ENCODE measurements at places on chromosomes 1 and 21.

DNA sequence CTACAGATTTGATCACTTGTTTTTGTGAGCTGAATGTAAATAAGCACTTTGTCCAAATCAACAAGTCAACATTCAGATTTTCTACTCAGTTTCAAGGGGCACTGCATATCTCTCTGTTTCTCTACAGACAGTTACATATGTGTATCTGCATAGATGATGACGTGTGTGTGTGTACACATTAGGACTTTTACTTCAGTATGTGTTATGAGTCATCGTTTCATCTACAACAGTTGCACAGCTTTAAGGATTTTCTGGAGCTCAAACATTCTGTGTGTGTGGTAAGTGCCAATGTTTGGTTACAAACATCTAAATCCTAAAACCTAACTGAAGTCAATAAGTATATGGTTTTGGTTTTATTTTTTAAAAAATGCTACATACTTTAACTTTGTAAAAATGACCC lies 494.5 kb upstream of the PBX1 start:
- no peak for DNase-seq

GRCh38 chr1:153397051-153397923 lies 6.4 kb upstream of the S100A8 start:
- no peak for DNase-seq

GRCh38 chr1:87108228-87108627 lies 193.8 kb downstream of the HS2ST1 start:
- DNase-seq, result no peak

GRCh38 chr1:172112576-172112975 lies 271.3 kb downstream of the DNM3 start:
- DNase-seq, result no peak

DNA sequence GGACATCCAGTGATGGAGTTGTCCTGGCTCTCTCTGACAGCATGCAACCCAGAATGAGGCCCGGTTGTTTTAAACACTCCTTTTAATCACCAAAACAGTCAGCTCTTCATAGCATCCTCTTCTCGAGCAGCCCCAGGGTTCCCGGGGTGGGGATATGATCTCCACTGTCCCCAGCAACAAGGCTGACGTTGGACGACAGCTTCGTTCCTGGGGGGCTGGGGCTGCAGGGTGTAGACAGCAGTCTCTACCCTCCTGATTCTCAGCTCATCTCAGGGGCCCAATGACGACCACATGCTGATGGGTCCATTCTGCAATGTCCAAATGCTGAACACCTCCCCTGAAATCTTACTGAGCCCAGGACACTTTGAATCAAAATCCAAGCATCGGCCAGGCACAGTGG lies 27.0 kb downstream of the TRIM11 start:
- no peak for DNase-seq

GRCh38 chr1:30677471-30677870 lies 45.9 kb downstream of the MATN1 start:
- DNase-seq, result no peak

DNA sequence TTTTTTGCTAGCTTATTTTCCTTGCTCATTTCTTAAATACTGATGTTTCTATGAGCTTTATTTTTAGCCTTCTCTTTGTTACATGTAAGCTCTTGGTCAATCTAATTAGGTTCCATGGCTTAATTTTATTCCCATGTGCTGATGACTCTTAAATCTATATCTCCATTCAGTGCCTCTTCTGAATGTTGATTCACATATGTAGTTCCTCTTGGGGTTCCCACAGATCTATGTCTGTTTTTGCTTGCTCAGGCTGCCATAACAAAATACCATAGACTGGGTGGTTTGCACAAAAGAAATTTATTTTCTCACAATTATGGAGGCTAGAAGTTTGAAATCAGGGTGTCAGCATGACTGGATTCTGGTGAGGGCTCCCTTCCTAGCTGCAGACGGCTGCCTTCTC lies 58.3 kb upstream of the PLA2G4A start:
- no peak for DNase-seq

DNA sequence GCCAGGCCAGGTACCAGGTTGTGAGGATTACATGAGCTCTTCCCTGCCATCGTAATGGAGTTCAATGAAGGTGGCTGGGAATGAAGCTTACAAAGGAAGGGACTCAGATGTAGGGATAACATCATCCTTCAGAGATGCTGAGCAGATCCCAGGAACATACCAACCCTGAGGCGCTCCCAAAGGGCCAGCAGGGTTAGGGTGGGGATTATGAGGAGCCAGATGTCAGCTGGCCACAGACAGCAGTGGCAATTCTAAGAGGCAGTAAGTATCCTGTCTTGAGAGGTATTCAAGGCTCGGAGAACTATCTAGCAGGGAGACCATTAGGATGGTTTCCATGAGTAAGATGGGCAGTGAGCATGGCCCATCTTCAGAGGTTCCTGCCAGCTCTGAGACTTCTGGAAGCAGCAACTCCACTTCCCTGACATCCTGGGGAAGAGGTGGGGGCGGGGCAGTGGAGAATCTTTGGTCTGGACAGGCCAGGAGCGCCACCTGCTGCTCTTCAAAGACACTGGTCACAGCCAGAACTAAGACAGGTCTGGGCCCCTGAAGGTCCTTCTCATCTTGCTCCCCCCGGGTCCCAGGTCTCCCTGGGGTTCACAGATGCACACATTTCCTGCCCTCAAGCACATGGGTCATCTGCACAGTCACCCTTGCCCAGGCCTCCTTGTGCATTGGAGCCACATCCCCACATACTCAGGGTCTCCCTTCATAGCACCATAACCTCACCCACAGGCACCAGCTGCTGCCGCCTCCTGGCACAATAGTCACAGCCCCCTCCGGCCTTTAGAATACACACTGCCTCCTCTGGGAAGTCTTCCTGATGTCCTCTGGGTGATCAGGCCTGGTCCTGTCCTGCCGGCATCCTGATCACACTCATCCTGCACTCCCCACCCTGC lies 2.7 kb upstream of the SDC3 start:
- DNase-seq, result no peak

- DNase-seq, result no peak
Observed at GRCh38 chr1:197660389-197660788, 114.9 kb downstream of the DENND1B start.

DNA sequence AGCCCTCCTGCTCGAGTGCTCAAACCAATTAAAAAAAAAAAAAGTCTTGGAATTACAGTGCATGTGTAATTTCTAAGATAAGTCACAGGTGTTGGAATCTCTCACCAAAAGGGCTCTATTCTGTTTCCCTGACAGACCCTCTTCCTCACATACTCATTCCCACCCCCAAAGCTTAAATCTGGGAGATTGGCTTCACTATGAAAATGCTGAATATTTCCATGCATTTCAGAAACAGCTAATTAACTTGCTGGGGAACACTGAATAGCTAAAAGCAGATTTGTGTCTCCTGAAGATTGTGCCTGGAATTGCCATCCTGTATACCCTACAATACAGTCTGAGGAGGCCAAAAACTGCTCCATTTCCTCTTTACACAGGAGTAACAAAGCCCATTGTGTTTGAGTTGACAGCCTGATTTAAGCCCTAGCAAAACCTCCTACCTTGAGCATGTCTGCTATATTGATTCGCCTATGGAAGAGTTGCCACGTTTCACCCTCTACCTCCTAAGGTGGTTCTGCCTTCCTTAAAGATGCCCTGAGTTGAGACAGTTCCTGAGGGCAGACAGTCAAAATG lies 1.4 kb upstream of the PIK3R3 start:
- no peak for DNase-seq

GRCh38 chr1:87143413-87144135 lies 185.1 kb upstream of the LMO4 start:
- DNase-seq, result no peak

DNA sequence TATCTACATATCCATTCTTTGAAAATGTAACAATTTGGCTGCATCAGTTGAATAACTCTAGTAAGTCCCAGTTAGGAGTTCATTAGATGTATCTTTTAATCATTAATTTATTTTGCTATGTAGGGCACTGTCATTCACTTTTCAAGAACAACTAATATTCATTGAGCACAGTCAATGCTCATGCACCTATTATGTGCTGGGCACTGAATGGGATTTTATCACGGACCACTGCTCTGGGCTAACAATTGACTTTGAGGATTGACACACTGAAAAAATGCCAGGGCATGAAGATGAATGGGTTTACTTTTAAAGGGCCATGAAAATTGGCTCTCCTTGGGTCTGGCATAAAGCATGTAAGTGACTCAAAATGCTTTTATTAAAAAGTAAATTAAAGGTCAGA lies 375.2 kb downstream of the PLPP3 start:
- no peak for DNase-seq

DNA sequence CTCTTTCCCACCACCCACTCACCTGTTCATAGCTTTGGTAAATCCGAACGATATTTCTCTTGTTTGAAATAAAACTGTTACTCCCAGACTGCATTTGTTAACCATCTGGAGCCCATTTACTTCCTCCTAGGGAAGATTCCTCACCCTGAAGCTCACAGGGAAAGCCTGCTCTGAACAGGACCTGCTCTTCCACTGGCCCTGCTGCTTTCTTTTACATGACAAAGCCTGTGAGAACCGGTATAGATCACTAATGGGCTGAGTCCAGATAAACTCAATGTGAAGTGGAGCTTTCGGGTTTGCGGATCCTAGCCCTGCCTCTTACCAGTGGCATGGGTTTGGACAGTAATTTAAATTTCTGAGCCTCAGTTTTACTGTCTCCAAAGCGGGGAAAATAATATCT lies 45.2 kb downstream of the FAM163A start:
- DNase-seq, result no peak

GRCh38 chr1:1040004-1040991 lies 20.4 kb downstream of the AGRN start:
- peak; percentile 66 for DNase-seq

GRCh38 chr1:155126556-155127104 lies 1.0 kb upstream of the EFNA1 start:
- DNase-seq, result no peak

DNA sequence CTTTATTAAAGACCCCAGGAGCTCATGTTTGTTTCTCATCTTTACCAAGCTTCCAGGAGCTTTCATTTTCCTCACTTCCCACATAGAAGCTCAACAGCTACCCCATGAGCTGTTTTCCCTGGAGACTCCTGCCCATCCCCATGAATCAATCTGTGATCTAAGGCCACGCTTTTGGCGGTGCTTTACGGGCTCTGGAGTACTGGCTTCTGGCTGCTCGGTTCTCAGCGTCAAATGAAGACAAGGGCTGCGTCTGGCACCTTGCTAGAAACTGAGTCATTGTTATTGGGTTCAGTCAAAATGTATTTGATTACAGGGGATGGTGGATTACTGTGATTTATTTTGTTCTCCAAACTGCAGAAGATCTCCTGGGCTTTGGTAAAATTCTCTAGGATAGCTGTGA lies 39.9 kb downstream of the ACP6 start:
- no peak for DNase-seq

DNA sequence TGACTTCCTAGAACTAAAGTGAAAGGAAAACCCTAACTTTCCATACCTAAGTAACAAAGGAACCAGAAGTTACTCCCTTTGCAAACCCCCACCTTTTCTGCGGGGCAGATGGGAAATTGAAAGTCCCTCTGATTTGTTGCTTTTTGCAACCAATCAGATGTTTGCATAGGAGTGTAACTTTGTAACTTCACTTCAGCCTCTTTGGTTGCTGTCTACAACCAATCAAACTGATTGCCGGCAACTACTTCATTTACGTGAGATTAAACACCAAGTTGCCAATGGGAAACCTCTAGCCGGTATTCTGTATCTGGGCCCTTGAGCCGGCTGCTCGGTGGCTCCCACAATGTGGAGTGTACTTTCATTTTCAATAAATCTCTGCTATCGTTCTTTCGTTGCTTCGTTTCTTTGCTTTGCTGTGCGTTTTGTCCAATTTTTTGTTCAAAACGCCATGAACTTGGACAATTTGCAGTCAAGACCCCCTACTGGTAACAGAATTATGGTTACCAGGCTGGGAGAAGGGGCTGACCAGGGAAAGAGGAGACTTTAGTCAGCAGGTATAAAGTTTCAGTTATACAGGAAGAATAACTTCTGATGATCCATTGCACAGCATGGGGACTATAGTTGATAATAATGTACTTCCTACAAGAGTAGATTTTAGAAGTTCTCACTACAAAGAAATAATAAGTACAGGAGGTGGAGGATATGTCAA lies 69.2 kb upstream of the RGS2 start:
- DNase-seq, result no peak

- DNase-seq, result no peak
Observed at GRCh38 chr21:26457817-26458216, 115.3 kb downstream of the CYYR1 start.

DNA sequence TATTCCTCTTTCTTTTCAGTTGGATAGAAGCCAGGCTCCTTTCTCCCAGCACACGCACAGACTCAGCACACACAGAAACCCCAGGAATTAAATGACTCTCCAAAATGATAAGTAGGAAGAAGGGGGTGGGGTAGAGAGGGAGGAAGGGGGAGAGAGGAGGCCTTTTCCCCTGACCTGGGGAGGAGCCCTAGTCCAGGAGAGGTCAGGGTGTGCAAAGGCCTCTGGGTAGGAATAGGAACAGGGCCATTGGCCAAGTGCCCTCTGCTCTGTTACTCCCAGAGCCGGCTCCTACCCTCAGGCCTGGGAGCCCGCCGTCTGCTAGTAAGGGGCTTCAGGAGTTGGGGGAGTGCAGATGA lies 35.6 kb upstream of the PUM1 start:
- DNase-seq, result no peak

DNA sequence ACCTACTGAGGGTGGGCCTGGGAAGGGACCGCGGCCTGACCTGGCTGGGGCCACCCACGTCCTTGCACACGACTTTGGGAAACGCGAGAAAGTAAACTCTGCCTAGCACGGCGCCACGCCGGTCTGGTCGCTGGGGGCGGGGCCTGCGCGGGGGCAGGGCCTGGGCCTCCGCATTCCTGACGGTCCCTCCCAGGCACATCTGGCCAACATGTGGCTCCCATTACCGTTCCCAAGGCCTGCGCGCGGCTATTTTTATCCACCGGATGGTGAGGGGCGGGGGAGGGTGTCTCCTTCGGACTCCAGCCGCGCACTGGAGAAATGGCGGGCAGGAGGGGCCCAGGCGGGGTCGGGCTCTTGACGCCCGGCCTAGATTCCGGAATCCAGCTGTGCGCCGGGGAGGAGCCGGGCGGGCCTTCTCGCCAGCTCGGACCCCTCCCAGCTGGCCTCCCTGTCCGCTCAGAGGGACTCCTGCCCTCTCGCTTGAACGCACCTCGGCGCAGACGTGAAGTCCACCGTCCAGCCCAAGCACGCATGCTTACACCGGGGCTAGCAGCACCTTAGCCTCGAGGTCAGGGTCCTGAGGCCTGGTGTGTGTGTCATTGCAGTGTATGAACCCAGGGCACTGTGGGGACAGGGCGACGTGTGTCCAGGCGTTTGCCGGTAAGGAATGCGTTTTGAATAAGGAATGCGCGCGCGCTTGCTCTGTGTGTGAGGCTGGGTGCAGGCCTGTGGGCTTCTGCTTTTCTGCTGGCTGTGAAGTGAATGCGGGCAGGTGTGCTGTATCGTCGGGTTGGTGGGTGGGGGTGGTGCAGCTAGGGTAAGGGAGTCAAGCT lies 2.1 kb downstream of the EVA1B start:
- no peak for DNase-seq

DNA sequence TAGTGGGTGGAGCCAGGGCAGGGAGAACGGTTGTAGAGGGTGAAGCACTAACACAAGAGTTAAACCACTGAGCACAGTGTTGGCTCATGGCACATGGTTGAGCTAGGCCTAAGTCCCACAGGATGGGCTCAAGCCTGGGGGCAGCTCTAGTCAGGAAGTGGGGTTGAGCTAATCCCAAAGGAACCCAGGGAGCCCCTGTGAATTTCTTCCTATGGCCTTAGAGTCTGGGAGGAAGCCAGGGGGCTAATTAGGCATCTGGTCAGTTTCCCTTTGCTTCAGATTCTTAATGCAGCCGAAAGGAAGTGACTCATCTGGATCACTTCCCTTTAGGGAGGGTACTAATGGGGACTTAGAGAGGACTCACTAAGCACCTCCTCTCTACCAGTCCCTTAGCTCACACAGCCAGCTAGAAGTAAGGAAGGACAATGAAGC lies 10.1 kb downstream of the CFAP45 start:
- no peak for DNase-seq
